ENCODE measurements at places on chromosomes 7 and 10. TPM values are rescaled to one million over a fixed set of nuclear protein-coding genes. Genes with fewer than 3 reads are reported as not detected.

DNA sequence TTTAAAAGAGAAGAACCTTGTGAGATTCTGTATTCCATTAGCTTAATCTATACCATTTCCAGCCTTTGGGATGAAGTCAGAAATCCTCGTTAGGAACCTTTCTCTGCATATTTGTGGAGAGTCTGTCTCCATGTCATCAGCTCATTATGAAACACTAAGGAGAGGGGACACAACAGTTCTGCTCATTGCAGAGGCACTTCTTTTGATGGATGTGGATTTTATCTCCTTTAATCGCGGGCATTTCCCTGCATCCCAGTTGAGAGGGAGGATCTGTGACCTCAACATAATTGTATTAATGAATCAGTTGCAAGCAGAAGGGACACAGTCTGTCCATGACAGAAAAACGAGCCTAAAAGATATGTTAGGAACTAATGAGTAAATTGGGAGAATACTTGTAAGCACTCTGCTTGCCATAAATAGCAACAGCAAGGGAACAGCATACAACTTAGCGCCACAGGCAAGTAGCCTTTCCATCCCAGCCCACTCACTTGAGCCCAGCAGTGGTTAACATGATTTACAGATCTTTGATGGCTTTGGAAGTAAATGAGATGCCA lies 37.9 kb downstream of the SORCS1 start:
- DNase-seq, result peak; percentile 39

DNA sequence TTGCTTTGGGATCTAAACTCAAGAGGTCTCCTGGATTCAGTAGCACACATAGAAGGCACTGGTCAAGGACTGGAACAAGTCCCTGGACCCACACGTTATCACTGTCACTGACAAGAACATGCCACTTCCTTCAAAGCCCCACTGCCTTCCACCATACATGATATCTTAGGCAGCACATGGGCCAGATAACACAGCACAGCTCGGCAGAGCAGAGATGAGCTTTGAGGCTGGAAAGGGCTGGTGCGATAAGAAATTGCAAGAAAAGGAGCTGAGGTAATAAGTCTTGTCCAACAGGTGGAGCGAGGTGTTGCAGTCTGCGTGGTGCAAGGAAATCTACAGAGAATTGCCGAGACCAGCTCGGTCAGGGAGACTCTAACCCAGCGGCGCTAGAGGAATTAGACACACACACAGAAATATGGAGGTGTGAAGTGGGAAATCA lies 139.8 kb upstream of the CDK13 start:
- no peak for DNase-seq

DNA sequence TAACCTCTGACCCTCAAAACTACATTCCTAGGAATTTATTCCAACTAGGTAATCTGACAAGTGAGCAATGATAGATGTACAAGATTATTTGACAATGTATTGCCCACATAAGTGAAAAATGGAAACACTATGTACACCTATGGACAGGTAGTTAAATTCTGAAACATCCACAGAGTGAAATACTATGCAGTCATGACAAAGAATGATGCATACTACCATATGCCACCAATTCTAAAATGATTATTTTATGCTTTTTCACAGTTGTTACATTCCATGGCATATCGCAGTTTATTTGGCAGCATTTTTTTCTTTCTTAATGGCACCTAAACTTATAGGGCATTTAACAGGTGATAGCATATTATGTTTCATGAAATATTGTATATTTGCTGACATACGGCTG lies 20.1 kb upstream of the TNPO3 start:
- no peak for DNase-seq

DNA sequence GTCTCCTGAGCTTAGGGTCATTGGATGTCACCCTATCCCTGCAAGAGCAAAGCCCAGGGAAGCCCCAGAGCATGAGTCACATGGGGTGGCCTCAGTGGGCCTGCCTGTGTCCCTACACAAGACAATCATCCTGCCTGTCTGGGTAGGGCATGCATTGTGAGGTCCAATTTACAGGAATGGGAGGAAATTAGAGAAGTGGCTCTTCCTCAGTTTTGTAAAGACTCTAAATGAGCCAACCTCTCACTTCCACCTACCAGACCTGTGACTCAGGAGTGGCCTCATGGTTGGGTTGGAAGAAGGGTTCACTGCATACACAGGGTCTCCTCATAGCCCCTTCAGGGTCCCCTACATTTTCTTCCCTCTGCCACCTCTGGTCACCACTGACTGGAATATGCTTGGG lies 43.6 kb upstream of the SMNDC1 start:
- no peak for DNase-seq

DNA sequence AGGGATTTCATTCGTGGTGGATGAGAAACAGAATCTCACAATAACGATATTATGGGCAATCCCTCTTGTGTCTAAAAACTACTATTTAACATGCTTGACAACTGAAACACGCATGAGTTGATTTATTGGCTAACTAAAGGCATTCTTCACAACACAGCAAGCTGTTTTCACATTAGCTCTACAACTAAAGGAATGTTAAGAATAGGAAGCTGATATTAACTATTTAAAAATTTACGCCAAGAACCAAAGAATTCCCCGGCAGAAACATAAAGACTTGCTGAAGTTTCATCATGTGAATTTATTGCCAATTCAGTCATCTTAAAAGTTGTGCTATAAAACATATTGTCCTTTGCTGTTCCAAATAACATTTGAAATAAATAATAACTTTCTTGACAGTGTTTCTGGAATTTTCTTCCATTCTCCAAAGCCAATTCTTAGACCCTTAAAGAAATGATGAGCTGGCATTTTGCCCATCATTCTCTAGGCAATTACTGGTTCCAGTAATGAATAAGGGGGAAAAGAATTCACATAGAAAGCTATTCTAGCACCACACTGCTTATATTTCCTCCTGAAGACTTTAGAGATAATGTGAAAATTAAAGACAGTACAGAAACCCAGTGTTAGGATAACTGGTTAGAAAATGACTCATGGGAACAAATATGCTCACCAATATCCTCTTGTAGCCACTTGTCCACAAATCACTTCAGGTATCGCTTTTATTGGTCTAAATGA lies 233.1 kb downstream of the PARD3 start:
- DNase-seq, result peak; percentile 70

GRCh38 chr7:91720260-91720937 lies 160.1 kb downstream of the MTERF1 start:
- DNase-seq, result peak; percentile 25

DNA sequence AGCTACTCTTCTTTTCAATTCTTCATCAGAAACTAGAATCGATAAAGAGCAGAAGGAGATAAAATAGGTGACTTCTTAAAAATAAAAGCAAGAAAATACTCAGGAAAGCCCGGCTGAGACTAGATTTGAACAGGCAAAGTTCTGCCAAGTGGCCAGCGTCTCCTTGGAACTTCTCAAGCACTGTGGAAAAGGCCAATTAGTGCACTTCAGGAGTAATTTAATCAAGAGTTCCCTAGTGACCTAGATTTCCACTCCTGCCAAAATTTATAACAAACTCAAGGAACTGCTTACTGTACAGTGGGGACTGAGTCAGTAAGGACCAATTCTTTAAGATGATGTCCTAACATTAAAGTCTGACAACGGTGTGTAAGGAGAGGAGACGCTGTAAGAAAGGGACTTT lies 57.3 kb downstream of the CHCHD3 start:
- peak; percentile 5 for DNase-seq

- no peak for DNase-seq
Measured at GRCh38 chr7:8360564-8361153, 72.8 kb upstream of the NXPH1 start.

GRCh38 chr7:14351167-14351566 lies 361.7 kb upstream of the ETV1 start:
- DNase-seq, result no peak

SEMA3A gene
- total RNA-seq, result 35.9 TPM

- no peak for DNase-seq
Measured at GRCh38 chr7:91088156-91088555, 176.1 kb upstream of the FZD1 start.

- no peak for DNase-seq
Measured at GRCh38 chr10:125016611-125017202, 74.8 kb downstream of the ZRANB1 start.

PON1 gene
- not detected for total RNA-seq

PLAC9 gene
- total RNA-seq, result not detected

DNA sequence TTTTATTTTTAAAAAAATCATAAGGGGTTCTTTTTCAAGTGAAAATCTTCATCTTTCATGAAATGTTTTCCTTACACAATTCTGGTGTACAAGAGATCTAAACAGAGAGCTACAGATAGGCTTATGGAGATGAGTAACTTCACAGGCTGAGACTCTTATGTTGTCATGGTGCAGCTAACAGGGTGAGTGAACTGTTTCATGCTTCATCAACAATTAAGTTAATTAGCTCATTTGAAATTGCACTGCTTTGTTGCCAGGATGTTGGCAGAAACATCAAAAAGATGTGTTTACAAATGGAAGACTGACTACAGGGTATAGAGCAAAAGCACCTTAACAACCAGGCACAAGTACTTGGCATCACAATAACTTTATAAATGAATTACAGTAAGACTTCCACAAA lies 230.8 kb downstream of the FOXP2 start:
- DNase-seq, result no peak

- DNase-seq, result peak; percentile 34
Measured at GRCh38 chr7:155815332-155816191, 3.3 kb upstream of the SHH start.

DNA sequence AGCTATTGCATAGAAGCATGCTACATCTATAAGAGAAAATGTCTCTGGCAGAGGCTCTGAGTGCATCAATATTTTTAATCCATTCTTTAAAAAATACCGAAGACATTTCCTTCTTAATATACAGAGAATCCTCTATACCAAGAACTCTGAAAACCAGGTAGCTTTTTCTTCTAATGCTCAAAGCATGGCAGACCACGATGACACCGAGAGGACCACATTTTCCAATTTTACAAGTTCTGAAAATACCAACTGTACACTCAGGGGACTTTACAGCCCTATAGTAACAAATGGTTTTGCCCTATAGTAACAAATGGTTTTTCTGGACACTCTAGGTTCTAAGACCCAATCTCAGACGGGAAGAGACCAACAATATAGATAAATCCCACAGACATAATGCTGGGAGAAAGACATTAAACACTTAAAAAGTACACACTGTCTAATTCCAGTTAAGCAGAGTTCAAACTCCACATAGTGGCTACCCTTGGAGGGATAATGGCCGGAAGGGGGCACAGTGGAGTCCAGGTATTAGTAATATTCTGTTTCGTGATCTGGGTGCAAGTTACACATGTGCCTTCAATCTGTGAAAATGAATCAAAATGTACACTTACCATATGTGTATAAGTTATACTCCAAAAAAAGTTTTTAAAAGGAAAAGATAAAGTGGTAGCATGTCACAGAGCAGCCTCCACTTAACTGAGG lies 26.2 kb downstream of the CCDC6 start:
- DNase-seq, result no peak

MDH2 gene
- total RNA-seq, result 242 TPM

DNA sequence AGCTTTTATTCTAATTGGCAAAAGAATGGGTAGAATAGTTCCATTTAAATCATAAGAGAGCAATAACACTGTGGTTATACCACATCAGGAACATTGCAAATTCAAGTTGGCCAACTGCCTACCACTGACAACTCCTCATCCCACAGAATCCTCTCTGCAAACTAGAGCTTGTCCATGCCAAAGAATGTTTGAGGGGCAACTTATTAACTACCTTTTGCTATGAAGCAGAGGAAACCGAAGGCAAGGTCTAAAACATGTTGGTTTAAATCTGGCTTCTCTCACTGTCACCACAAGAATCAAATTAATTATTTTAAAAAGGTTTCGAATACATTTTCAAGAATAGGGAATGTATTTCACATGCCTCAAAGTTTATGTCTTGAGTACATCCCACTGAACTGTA lies 36.0 kb downstream of the RHOBTB1 start:
- peak; percentile 46 for DNase-seq

GRCh38 chr7:140036224-140036962 lies 26.4 kb downstream of the PARP12 start:
- no peak for DNase-seq

DNA sequence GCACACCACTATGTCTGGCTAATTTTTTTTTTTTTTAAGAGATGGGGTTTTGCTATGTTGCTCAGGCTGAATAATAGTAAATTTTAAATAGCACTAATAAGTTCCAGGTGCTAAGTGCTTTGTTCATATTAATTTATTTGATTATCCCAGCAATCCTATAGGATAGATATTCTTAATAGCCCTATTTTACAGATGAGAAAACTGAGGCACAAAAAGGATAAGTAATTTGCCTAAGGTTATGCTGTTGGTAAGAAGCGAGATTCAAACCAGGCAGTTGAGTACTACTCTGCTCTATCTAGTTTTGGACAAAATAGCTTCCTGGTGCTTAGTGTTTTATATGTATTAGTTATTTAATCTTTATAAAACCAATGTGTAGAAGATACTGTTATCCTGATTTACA lies 72.5 kb upstream of the STRIP2 start:
- DNase-seq, result no peak

DNA sequence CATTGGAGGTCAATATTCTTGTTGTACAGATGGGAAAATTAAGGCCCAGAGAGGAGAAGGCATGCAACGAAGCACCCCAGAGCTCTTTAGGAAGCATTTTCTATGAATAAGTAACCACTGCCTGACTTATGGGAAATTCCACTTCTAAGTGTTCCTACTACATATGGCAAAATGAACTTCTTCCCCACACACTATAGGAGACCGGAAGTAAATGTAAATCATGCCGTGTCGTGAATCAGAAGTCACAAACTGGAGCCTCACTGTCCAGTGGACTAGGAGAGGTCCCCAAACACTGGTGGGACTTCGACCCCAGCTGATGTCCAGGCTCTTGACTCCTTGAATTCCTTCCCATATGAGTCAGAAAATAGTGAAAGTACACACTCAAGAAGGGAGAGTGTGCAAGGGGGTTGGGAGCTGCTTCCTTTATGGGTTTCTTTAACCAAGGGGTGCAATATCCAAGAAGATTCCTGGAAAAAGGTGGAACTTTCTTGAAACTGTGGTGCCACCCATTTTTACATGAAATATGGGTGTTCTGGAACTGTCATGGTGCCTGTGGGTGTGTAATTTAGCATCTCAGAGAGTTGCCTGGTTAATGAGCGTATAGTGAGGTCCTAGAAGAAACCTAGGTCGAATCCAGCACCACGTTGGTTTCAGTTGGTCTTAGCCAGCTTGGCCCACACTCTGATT lies 6.7 kb downstream of the RASSF4 start:
- DNase-seq, result no peak

GRCh38 chr10:71269301-71270288 lies 49.5 kb upstream of the SLC29A3 start:
- DNase-seq, result no peak

TMEM130 gene
- 0.54 TPM for total RNA-seq

CLCN1 gene
- total RNA-seq, result 0.11 TPM

SMNDC1 gene
- 13.5 TPM for total RNA-seq

RNF148 gene
- 0.21 TPM for total RNA-seq
